ENCODE measurements at places on chromosomes 6 and 20.
A peak's percentile ranks its signal among the peaks of the same experiment; 100 is the strongest.

DNA sequence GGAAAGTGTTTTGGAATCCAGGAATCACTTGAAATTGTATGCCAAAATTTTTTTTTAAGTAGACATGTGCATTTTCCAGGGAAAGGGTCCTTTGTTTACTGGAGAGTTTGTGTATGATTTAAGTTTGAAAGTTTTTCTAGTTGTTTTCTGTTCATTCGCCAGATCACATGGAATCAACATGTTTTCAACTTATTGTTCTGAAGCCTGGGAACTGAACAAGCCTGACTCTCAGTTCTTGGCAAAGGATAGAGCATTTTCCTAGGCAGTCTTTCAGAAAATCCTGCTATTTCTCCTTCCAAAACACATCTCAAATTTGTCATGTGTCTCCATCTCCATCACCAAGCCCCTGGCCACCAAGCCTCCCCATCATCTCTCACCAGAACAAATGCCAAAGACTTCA, 374.8 kb downstream of the MAFB start:
- DNase-seq, result no peak

DNA sequence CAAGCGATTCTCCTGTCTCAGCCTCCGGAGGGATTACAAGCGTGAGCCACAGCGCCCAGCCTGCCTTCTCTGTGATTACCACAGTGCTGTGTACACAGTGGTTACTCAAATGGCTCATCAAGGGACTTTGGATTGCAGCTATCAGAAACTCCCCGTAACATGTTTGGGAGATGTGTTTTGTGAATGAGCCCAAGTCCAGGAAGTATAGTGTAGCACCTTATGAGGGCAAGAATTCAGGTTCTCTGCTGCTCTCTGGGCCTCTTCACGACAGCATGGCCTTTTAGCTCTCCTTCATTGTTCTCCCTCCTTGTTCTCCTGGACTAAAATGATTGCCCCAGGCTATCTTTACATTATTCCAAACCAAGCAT, 34.1 kb upstream of the RPL7L1 start:
- DNase-seq, result no peak

GRCh38 chr6:104860221-104860620, 502 bp upstream of the HACE1 start:
- DNase-seq, result no peak

GRCh38 chr6:8627085-8627861, 191.9 kb upstream of the SLC35B3 start:
- peak; percentile 91 for DNase-seq

GRCh38 chr20:50380697-50381040, 129.5 kb upstream of the PTPN1 start:
- DNase-seq, result peak; percentile 52

GRCh38 chr6:22237526-22237925, 59.3 kb downstream of the PRL start:
- DNase-seq, result no peak

GRCh38 chr6:134249759-134250602, 67.9 kb downstream of the SGK1 start:
- peak; percentile 88 for DNase-seq

DNA sequence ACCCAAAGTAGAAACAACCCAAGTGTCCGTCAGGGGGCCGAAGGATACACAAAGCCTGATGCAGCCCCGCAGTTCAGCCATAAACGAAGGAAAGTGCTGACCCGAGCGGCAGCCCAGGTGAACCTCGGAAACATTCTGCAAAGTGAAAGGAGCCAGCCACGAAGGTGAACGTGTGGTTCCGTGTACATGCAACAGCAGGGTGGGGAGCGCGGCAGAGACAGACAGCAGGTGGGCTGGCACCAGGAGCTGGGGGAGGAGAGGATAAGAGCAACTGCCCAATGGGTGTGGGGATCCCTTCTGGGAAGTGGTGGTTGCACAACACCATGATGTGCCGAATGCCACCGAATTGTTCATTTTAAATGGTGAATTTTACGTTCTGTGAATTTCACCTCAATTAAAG, 341.8 kb downstream of the ZFAND3 start:
- no peak for DNase-seq

DNA sequence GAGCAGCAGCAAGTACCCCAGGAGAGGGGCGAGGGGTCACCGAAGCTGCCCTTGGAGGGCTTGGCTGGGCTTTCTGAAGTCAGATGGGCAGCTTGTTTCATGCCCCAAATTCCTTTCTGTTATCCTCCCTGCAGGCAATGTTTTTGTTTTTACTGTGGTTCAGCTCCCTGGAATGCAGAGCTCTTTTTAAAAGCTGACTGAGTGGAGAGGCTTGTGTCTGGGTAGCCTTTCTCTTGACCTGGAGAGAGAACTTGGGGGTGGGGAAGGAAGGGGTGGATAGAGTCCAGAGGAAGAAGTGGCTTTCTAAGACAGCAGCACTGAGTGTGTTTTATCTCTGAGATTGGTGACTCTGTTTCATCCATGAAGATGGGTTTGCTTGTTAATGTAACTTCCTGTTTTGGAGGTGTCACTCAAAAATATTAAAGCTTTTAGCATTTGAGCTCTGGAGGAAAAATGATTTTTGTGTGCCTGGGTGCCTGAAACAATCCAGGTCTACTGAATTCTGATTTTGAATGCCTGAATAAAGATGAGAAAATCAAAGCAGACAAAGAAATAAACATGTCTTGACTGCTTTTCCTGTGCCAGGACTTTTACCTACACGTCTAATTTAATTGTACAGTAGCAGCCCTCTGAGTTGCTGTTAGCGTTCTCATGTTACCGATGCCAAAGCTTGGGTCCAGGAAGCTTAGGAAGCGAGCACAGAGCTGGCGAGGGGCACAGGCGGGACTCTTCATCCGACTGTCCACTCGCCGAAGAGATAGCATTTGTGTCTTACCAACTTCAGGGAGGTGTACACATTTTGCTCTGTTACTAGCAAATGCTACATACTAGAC, 78.2 kb upstream of the EEF1E1 start:
- peak; percentile 87 for DNase-seq

GRCh38 chr6:71404145-71404966, 115.7 kb downstream of the OGFRL1 start:
- DNase-seq, result peak; percentile 88

GRCh38 chr20:23283096-23283850, 67.3 kb upstream of the NXT1 start:
- no peak for DNase-seq

GRCh38 chr20:60897976-60898375, 354.1 kb upstream of the CDH4 start:
- no peak for DNase-seq

GRCh38 chr20:53124075-53124551, 152.0 kb downstream of the TSHZ2 start:
- DNase-seq, result no peak

DNA sequence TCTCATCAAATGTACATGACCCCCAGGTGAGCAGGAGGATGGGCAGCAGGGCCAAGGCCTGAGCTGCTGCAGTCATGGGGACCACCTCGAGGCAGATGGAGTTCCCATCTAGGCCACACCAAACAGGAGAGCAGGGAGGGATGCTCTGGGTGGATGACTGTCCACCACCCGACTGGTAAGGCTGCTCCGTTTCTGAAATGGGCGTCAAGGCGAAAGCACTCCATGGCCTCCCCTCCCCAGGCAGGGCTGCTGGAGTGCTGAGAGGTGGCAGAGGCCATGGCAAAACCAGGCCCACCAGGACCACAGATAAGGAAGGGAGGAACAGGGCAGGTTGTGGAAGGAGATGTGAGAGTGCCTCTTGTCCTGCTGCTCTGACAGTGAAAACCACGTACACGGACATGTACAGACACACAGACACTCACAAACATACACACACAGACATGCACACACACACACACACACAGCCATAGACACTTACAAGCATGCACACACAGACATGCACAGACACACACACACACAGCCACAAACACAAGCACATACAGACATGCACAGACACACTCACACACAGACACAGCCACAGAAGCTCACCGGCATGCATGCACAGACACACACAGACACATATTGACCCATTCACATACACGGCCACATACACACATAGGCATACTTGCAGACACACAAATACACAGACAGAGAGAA, 93.2 kb downstream of the PSMG4 start:
- no peak for DNase-seq

GRCh38 chr6:126153661-126154060, 167.3 kb downstream of the TRMT11 start:
- peak; percentile 28 for DNase-seq

DNA sequence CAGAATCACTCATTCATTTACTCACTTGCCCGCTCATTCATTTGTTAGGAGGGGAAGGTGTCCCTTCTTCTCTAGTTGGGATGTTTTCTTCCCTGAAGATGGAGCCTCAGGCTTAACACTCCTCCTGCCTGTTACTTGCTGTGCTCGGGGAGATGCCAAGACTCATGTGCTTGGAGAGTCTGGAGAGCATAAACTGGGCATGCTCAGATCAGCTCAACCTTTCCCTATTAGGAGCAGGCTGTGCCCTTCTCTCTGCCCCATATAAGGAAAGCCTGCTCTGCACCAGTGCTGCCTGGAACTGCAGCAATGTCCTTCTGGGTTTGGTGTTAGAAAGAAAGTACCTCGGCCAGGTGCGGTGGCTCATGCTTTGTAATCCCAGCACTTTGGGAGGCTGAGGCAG, 18.0 kb upstream of the UBE2V1 start:
- no peak for DNase-seq

- DNase-seq, result no peak
These were observed 51.6 kb downstream of the RFX6 start for GRCh38 chr6:116928677-116929076.

DNA sequence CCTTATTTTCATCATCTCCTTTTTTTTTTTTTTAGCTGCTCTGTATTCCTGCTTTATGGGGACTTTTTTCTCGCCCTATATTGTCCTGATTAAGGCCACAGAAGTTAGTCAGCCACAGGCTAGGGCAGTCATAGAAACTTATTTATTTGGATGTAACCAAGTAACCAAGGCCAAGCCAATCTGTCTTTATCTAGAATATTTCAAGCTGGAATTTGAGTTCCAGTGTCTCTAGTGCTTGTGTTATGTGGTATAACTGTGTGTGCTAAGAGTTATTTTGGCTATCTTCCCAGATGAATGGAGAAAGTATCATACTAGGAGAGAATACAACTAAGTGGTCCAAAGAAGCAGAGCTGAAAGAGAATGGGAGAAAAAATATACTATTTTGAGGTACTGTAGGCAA, 751.5 kb downstream of the CBLN4 start:
- no peak for DNase-seq

DNA sequence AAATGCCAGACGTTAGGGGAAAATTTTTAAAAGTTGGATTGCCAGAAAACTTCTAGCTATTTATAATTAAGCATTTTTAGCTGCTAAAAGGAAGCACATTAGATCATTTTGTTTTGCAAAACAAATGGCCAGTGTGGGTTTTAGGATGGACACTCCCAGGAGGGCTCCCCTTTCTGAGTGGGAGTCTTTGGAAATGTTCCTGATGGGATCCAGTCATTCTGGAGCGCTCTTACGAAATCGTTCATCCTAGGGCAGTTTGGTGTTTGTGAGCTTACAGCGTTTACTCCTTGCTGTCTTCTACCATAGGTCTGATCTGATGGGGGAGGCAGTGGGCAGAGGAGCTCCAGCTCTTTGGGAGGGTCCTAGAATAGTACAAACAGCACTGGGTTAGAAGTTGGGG, 14.7 kb downstream of the GNAS start:
- DNase-seq, result no peak

DNA sequence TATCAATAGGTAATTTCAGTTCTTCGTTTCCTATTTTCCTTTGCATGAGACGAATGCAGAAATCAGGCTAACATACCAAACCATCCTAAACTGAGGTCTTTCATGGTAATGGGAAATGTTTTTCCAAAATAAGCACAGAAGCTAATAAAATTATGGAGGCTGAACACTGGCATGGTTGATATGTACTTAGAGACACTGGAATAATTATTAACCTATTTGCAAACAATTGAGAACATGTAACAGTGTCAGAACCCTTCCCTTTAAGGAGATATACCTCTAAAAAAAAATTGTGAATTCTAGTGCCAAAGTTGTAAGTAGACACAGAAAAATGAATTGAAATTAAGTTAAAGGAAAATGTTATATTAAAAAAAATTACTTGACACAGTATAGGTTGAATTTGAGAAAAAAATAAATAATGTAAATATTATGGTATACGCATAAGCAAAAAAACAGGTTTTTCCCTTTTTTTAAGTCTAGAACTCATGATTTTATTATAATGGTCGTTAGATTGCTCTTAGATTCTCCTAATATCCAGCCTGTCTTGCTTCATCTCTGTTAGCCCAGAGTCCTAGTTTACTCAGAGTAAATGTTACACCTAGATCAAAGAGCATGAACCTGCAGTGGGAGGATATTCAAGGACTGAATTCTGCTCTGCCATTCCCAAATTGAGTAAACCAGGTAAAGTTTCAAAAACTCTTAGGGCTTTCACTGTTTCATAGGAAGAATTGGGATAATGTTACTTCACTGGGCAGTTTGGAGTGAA, 1.7 kb downstream of the SLC17A2 start:
- no peak for DNase-seq

GRCh38 chr6:149913540-149914240, 9.2 kb downstream of the RAET1G start:
- DNase-seq, result no peak

DNA sequence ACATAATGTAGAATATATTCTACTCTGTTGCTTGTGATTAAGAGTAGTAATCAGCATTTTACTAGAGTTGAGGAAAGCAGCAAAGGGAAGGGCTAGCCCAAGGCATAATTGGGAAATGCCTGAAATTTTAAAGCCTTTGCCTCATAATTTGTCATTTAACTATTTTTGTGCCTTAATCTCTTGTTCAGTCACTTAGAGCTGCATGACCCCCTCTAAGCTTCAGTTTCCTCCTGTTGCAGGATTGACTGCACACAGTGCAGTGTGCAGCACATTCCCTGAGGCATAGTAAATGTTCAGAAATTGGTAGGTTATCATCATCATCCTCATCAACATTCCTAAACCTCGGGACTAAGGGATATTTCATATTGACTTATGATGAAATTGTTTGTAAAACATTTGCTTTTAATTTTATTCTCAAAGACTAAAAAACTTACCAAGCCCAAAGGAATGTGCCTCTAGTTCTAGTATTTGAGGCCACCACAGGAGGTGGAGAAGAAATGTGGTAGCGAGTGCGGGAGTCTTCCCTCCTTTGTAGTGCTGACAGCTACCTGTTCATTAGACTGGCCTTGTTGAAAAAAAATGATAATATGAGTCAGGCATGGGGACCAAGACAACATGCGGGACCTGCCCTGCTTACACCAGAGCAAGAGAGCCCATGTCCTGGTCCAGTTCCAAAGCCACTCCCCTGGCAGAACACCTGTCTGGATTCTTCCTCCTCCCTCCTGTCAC, 14.8 kb upstream of the TENT5A start:
- no peak for DNase-seq

- no peak for DNase-seq
These were observed 27.4 kb upstream of the BMP2 start for GRCh38 chr20:6740096-6740495.

GRCh38 chr6:34990971-34991560, 102.0 kb downstream of the ANKS1A start:
- DNase-seq, result peak; percentile 44

DNA sequence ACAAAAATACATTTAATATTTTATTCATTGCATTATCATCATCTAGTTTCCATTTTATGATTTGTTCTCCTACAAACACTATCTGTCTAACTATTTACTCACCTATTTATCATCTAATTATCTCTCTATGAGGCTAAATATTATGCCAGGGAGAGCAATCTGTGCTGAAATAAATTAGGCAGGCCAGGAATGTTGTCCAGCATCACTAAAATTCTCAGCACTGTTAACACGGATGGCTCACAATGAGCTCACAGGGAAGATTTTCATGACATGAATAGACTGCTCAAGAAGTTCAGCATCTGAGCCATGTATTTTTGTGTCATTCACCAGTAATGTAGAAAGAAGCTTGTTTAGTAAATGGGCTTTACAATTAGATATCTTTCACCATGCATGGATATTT, 1277.2 kb downstream of the GRIK2 start:
- no peak for DNase-seq
